ENCODE measurements at places on chromosomes 4 and X.

GRCh38 chr4:38149472-38149996, 189.3 kb downstream of the PTTG2 start:
- DNase-seq, result no peak

GRCh38 chr4:53601251-53601764, 10.0 kb upstream of the LNX1 start:
- DNase-seq, result no peak

- DNase-seq, result no peak
Observed at GRCh38 chr4:44186850-44187246, 261.8 kb downstream of the KCTD8 start.

DNA sequence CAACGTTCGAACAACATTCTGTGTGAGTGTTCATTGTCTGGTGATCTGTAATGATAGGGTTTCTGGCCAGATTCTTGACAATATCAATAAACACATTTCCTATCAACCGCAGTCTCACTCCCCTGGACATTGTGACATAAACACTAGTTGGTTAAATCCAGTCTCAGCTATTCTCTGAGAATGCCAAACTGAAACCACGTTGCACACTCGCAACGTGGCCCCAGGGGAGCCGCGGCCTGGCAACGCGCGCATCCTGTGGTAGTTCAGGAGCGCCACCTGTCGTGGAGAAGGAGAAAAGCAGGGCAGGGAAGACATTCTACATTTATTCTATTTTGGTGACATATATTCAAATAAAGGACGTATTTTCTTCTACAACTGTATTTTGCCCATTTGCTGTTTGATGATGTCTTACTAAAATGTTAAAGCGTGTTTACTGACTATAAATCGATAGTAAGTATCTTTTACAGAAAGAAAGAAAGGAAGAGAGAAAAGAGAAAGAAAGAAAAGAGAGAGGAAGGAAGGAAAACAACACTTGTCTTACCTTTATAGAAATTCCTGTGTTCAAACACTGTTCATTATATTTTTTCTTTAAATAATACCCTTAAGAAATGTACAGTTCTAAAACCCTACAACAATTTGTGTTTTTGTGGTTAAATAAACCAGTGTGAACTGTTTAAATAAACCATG, 738.3 kb upstream of the FRG1 start:
- no peak for DNase-seq

DNA sequence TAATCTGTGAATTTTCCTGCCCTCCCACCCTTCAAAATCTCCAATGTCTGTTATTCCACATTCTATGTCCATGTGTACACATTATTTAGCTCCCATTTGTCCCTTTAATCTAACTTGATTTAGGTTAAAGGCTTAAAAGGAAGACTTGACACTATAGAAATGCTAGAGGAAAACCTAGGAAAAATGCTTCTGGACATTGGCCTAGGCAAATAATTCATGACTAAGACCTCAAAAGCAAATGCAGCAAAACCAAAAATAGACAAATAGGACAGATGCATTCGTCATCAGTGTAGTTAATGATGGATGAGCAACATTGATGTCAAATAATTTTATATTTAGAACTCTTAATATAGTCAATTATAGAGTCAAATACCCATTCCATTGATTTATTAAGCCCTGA, 36.9 kb downstream of the INTU start:
- no peak for DNase-seq

DNA sequence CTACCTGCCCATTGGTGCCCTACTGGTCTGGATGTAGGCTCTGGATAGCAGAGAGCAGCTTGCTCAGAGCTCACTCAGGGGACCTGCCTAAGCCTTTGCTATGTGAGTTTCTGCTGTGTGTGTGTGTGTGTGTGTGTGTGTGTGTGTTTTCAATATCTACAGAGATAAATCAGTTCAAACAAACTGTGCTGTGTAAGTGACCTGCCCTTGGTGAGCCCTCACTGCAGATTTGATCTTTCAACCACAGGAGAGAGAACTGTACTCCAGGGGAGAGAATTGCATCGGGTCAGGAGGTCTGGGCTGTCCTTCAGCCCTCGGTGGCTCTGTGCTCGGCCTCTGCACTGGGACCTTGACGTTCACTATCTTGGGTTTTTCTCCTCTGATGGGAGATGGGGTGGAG, 35.0 kb upstream of the CDKN2AIP start:
- DNase-seq, result no peak

DNA sequence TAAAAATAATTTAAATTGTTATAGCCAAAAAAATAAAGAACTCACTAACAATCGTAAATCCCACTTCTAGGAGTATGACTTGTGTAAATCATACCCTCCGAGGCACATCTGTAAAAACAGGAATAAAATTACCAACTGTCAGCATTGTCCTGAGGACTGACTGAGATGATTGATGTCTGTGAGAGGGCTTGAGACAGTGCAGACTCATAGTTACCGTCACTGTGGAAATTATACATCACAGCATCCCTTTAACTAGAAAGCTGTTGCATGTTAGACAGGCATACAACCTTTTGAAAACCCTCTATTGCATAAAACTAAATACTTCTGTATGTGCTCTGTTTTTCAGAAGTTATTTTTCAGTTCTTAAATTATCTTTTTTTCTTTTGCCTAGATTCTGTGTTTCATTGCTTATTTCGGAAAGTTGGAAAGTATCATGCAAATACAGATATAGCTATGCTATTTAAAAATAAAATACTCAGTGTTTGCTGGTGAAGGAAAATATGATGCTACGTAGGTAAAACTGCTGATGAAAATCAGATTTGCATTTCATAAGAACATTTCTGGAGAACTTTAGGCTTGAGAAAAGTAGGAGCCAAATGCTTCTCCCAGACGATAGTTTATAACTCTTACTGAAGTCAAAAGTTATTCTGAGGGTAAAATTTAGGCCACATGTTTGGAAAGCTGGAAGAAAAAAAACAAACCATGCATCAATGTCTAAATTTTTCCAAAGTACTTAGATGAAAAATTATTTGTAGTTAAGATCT, 13.6 kb upstream of the RBPJ start:
- no peak for DNase-seq

DNA sequence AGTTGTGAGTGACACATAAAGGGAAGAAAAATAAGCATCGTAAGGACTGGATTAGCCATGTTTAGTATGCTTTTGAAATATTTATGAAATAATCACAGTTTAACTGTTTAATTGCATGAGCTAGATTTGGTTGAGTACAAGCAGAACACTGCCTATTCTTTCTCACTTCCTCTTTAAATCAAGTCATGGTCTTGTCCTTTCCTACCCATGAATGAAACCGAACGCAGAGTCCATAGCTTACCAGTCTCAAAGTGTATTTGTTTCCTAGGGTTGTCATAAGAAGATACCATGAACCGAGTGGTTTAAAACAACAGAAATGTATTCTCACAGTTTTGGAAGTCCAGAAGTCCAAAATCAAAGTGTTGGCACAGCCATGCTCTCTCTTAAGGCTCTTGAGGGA, 684.0 kb upstream of the MAGEB2 start:
- no peak for DNase-seq

GRCh38 chr4:39541987-39542610, 14.9 kb upstream of the UGDH start:
- no peak for DNase-seq

- no peak for DNase-seq
Observed at GRCh38 chr4:70356185-70356584, 4.4 kb upstream of the SMR3A start.

DNA sequence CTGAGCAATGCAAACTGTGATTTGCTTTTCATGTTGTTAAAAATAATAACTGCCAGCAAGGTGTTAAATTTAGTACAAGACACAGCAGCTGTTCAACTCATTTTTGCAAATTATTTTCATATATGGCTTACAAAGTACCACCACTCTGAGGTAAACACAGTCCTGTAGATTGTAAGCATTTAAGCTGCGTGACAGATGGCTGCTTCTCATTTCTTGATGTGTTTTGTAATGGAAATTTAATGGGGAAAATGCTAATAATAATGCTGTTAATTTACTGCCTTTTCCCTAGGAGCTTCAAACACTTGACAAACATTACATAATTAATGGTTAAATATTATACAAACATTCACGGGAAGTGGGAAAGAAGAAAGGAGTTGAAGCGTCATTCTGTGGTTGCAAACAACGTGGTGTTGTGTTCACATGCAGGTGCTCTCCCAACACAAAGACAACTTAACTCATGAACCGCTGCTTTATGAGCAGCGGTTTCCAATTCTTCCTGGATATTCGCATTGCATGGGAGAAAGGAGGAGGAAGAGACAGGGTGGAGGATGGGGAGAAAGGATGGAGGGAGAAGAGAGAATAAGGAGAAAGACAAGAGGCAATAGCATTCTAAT, 236.8 kb upstream of the VCX start:
- no peak for DNase-seq

GRCh38 chr4:165208221-165208652, 876 bp downstream of the KLHL2 start:
- no peak for DNase-seq

DNA sequence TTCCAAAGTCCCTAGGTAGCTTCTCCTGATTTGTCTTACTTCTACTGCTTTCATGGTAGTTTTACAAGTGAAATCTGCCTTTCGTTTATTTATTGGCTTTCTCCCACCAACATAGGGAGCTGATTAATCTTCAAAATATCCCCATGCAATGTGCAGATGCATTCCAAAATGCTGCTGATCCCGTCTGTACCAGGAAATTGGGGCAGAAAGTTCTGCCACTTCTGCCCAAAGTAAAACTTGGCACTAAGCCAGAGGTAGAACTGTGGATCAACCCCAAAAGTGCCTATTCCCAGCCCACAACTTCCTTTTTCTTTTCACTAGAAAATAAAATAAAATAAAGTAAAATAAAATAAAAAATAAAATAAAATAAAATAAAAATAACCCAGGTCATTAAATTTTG, 47.3 kb upstream of the PPARGC1A start:
- DNase-seq, result no peak

DNA sequence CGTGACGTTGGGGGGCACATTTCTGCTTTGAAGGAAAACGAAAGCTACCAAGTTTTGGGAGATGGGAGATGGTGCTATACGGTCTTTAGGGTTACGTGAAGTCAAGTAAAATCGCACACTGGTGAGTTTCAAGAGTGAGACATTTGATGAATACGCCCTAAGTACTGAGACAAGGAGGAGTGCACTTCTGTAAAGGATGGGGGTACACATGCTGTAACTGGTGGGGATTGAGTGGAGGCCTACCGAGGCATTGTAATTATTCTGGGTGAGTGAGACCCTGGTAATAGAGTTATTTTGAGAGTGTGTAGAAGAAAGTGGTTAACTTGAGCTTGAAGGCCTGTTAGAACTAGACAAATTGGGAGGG, 536 bp downstream of the SH3BGRL start:
- DNase-seq, result no peak

DNA sequence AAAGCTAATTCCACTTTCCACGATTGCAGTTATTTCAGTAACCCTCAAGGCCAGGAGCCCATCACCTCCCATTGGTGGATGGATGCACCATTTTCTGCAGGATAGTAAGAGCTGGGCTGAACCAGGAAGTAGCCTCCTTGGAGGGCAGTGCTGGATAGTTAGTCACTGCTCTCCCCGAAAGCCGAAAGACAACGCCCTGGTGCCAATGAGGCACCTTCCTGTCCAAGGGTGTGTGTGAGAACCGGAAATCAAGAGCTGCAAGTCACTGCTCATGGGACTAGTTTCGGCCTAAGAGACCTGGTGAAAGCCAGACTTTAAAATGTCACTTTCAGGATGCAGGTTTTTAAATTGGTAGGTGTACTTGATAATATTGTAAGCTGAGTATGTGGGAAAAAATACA, 203.8 kb upstream of the HS3ST1 start:
- no peak for DNase-seq

DNA sequence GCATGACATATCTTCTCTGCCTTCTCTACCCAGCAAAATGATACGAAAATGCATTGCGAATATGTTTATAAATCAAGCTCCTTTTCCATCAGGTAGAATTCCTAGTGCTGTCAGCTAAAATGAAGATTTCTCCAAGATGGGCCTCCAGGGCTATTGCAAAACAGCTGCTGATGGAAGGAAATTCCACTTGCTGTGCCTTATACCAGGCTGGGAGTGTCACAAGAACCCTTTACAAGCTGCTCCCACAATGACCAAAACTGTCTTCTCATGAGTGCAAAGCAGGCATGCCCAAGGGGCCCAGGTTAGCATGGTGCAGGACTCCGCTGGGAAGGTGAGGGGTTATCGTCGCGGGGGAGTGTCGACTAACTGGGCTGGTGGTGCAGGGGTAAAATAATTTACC, 8.7 kb downstream of the HNRNPH2 start:
- no peak for DNase-seq

GRCh38 chr4:142164767-142165500, 528.6 kb downstream of the IL15 start:
- DNase-seq, result no peak

GRCh38 chr4:78902298-78902697, 36.9 kb downstream of the PAQR3 start:
- no peak for DNase-seq

- no peak for DNase-seq
Observed at GRCh38 chrX:10177601-10178000, 20.8 kb downstream of the CLCN4 start.
